Kidney tubule cell (primary cell): ENCODE measurements at places on chromosomes 12 and 14.

GRCh38 chr12:87690236-87690810 is 338.9 kb downstream of the C12orf50 start:
- peak; percentile 50 for DNase-seq

DNA sequence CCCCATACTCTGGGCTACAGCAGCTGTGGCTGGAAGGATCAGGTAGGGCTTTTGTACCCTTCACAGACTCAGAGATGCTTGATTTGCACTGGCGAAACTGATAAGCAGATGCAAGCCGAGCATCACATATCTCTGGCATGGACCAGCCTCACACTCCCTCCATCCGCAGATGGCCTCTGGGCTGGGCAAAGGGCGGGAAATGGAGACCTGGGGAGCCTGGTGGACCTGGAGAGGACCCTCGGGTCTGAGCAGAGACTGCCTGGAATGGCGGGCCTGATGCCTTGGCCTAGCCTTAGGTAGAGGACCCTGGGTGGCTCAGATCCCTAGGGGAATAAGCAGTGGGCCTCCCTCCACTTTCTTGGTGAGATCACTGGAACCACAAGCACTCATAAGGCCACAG is 53.2 kb downstream of the GALNT16 start:
- no peak for DNase-seq

DNA sequence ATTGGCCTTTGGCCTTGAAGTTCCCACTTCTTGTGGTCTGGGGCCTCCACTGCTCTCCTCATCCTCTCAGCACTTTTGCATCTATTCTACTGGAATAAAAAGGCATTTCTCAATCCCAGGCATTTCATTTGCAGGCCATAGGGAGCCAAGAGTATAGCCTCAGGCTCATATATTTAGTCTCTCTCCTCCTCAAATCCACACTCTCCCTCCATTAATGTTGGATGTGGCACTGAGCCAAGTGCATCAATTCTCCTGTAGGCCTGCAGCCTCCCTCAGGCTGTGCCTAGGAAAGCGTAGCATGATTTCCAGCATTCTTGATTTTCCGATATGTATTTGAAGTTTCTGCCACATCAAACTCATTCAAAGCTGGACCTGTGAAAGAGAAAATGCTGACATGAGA is 211.5 kb upstream of the CPNE8 start:
- no peak for DNase-seq

GRCh38 chr12:126608607-126609175 is 1543.5 kb downstream of the AACS start:
- no peak for DNase-seq

- DNase-seq, result no peak
Observed at GRCh38 chr14:35696575-35696974, 112.5 kb downstream of the RALGAPA1 start.

GRCh38 chr14:92458136-92459029 is 55.2 kb upstream of the RIN3 start:
- no peak for DNase-seq

- DNase-seq, result no peak
Observed at GRCh38 chr14:75003250-75004027, 718 bp downstream of the EIF2B2 start.

DNA sequence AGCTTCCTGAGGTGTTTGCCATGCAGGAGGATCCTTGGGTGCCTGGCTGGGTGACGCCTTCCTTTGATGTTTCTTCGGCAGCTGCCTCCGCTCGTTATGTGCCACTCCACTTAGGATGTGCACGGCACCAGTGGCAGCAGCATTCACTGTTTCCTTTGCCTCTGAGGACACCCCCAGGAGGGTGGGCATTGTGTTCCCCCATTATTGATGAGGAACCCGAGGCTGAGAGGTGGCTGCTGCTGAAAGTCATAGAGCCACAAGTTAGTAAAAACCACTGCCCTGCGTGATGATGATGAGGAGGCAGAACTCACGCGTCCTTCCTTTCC is 41.2 kb downstream of the EP400 start:
- DNase-seq, result no peak

GRCh38 chr14:24274101-24274543 is 2.7 kb upstream of the RABGGTA start:
- DNase-seq, result peak; percentile 91

GRCh38 chr12:98178126-98178525 is 337.3 kb upstream of the TMPO start:
- DNase-seq, result no peak

- no peak for DNase-seq
Observed at GRCh38 chr14:63759456-63759855, 31.6 kb upstream of the SGPP1 start.

DNA sequence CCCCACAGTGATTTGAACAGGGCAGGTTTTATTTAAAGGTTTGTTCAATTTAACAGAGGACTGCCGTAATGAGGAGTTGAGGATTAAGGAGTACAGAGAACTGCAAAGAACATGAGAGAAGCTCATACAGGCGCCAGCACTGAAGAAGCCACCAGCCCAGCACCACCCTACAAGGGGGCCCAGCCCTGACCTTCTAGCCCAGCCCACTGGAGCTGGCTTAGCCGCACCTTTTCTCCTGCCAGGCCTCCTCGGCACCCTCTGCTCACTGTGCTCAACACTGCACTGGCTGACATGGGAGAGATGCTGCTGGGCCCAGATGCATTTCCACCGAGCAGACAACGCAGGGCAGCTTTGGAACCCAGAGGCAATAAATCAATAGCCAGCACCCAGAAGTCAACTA is 36.5 kb upstream of the SFSWAP start:
- no peak for DNase-seq

GRCh38 chr12:78181544-78182162 is 351.0 kb downstream of the NAV3 start:
- no peak for DNase-seq

- DNase-seq, result peak; percentile 51
Observed at GRCh38 chr12:68162374-68162773, 2.8 kb upstream of the IFNG start.

DNA sequence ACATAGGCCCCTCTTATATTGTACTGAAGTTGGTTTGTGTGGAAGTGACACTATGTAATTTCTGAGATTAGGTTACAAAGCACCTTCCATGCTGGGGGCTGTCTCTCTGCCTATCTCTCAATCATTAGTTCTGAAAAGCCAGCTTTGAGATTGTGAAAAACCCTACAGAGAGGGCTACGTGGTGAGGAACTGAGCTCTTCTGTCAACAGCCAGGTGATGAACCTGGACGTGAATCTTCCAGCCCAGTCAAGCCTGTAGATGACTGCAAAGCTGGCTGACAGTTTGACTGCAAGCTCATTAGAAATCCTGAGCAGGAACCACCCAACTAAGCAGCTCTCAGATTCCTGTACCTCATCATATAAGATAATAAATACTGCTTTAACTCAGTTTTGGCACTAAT is 36.3 kb upstream of the BBS10 start:
- DNase-seq, result no peak
